Left forelimb (tissue), 1 donor: ENCODE measurements at places on chromosomes 1 and 21.

DNA sequence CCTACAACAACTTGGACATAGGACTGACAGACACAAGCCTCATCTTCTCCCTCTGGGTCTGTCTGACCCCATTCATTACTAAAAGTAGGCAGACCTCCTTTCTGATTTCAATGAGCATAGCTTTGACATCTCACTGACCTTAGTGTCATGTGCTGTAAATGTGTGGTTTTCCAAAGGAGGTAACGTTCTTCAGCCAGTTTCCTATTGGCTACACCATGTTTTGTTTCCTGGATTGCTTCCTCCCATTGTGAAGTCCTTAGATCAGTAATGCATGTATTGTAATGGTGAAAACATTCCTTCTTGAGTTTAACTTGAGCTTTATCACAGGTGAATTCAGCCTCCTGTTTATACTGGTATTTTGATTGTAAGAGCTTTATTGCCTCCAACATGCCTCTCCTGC lies 20.6 kb downstream of the STXBP3 start:
- DNase-seq, result no peak

- DNase-seq, result no peak
These were observed 10.9 kb downstream of the IGSF21 start for GRCh38 chr1:18118491-18118890.

DNA sequence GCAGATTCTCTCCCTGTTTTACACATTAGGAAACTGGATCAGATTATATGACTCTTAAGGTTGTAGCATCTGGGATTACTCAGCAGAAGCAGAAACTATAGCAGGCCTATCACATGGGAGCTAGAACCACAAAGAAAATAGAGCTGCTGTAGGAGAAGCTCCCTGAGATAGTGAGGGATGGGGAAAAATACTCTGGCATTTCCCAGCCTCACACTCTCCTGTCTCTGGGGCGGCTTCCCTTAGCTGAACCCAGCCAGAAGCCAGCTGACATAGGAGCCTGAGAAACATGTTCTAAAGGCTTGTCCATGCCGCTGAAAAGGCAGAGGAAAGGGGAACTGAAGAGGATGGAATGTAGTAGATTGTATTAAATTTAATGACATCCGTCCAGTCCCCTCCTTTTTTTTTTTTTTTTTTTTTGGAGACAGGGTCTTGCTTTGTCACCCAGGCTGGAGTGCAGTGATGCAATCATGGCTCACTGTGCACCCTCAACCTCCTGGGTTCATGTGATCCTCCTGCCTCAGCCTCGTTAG lies 76.8 kb upstream of the DNAJC6 start:
- DNase-seq, result no peak

GRCh38 chr1:222240536-222241181 lies 307.2 kb downstream of the HHIPL2 start:
- DNase-seq, result no peak

DNA sequence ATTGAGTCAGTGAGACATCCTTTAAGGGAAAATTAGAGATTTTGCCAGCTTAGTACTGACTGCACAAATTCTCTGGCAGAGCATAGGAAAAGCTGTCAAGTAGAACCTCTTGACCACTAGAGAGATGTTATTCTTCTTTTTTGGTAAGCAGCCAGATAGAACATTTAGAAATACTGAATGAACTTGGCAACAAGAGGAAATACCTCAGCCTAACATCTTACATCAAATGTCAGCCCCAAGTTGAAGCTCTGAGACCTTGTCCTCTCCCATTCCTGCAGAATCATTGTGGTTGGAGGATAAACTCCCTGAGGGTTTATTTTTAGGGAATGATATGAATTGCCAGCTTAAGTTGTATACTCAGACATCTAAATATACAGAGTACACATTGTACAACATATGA lies 53.5 kb downstream of the MIGA1 start:
- DNase-seq, result no peak

GRCh38 chr1:220527908-220528678 lies at the start of gene MARK1:
MARK1 (plus strand) TSS chr1:220528136; CDS start chr1:220528823, 687 bp downstream.
- DNase-seq, result peak; percentile 84
